ENCODE measurements at places on chromosomes 2 and 18. TPM values are rescaled to one million over a fixed set of nuclear protein-coding genes. Genes with fewer than 3 reads are reported as not detected.

GRCh38 chr18:77079954-77080682, 52.5 kb downstream of the MBP start:
- no peak for DNase-seq

DNA sequence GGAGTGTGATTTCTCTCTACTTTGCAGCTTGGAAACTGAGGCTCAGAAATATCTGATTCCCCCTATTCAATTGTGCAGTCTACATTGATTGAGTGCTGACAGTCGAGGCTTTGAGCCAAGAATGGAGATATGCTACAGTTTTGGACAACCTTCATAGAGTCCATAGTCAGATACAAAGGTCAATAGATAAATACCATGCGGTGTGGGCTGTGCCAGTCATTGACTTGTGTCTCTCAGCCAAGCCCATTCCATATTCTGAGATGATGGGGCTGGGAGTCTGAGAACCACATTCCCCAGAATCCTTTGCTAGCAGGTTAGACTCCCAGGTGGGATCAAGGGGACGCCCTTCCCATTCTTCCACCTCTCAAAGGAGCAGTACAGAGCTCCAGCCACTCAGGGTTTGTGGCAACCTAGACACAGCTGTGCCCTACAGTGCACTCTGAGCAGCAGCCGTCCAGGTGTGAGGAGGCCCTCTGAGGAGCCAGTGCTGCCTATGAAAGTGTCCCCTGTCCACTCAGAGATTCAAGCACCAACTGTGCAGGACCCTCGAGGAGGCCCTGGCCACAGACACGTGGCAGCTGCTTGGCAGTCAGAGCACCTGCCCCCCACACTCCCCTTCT, 348.3 kb downstream of the CYRIA start:
- no peak for DNase-seq

DNA sequence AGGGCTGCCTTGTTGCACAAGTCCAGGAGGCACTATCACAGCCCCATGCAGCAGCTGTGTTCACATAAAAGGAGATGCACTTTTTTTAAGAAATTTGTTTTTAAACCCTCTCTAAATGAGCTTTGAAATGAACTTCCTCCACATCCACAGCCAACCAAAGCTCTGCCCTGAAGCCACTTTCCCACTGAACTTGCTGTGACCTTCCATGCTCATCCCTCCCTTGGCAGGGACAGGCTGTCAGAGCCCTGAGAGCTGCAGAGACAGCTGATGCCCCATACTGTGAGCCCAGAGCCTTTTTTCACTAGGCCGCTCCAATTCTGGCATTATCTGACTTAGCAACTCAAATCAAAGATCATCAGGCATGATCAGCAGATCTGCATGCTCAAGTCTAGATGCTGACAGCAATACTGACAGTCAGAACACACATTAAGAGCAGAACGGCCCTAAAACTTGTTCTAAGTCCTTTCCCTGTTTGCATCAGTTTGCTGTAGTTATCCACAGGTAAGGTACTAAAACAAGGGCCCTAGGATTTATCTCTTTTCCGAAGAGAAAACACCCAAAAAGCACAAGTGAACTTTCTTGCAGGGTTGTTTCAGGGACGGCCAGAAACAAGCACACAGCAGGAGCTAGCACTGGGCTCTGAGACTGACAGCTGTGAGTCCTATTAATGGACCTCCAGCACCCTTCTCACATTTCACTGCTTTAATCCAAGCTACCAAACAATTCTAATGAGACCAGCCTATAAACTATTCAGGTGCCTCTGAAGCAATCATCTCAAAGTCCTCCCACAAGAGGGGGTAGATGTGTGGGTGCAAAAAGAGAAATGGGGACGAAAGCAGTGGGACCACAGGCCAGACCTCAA, 34.9 kb downstream of the RNU4ATAC start:
- no peak for DNase-seq

DNA sequence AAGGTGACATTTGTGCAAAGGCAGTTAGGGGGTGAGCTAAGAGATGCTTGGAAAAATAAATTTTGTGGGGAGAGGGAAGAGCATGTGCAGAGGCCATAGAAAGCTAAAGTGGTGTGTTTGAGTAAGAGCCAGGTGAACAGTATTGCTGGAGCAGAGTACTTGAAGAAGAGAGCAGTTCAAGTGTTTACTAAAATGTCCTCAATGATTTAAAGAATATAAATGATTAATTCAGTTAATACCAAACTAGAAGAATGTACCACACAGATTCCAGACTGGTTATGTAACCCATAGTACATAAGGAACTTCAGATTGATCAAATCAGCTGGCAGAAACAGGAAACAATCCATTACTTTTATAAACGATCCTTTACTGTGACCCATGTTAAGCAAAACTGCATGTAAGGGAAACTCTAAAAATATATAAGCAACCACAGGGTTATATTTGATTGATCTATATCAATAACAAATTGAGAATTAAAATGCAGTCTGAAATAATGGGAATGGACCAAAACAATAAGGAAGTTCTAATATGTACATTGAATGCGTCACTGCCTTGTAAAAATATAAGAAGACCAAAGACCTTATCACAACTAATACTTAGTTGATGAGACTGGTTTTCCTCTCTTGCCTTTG, 76.9 kb downstream of the LDAH start:
- DNase-seq, result no peak

GRCh38 chr2:199144546-199144945, 313.2 kb downstream of the SATB2 start:
- no peak for DNase-seq

DNA sequence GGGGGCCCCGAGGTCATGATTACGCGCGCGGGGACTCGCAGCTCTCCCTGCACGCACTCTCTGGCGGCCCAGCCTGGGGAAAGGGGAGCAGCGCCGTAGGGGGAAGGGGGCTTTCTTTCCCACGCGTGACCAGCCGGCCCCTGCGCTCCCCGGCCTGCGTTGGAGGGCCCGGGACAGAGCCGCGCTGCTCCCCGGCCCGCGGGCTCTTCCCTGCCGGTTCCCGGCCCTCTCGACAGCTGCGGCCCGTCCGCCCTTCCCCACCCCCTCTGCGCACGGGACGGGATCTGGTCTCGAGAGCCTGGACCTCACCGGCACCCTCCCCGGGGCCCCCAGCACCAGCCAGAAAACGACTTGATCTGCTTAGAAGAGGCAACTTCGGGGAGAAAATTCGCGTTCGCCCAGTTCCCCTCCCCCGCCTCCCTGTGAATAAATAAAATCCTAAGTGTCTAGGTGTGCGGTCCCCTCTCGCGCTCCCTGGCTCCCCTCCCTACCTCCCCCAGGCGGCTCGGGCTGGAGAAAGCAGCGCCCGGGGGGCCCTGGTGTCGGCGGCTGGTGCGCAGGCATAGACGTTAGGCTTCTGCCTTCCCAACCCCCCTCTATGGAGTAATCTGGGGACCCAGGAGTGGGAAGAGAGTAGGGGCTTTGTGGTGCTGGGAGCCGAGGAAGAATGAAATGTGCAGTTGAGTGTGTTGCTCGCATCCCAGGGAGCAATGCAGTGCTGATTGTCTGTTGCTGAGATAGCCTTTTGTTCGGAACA, 803 bp upstream of the FIGN start:
- no peak for DNase-seq

GRCh38 chr2:22748909-22749308, 636.1 kb upstream of the KLHL29 start:
- DNase-seq, result no peak

- DNase-seq, result no peak
Observed at GRCh38 chr2:178927173-178927572, 120.0 kb upstream of the TTN start.

GRCh38 chr2:27270670-27271069, 4.6 kb upstream of the DNAJC5G start:
- DNase-seq, result no peak

The SP9 gene
- 0.69 TPM for total RNA-seq

The MC4R gene
- not detected for total RNA-seq

The UGT1A8 gene
- not detected for total RNA-seq

The ESPNL gene
- 0.22 TPM for total RNA-seq

The FAP gene
- total RNA-seq, result not detected

The SRD5A2 gene
- total RNA-seq, result not detected
